ENCODE measurements at places on chromosomes 4 and X.

DNA sequence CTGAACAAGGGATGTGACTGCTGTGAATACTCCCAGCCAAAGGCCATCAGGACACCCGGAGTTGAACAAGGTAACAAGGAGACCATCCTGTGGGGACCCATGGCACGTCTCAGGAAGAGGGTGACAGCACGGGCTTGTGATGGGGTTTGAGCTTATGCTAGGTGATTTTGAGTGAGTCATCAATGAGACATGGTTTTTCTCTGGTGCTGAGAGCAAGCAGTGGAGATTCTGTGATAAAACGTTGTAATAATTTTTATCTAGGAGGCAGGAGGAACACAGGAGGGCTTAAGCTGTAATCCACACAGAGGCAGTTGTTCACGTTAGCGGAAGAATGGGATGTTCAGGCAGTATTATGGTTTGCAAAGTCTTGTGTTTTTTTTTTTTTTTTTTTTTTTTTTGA lies 36.0 kb downstream of the TRIML1 start:
- DNase-seq = no peak

DNA sequence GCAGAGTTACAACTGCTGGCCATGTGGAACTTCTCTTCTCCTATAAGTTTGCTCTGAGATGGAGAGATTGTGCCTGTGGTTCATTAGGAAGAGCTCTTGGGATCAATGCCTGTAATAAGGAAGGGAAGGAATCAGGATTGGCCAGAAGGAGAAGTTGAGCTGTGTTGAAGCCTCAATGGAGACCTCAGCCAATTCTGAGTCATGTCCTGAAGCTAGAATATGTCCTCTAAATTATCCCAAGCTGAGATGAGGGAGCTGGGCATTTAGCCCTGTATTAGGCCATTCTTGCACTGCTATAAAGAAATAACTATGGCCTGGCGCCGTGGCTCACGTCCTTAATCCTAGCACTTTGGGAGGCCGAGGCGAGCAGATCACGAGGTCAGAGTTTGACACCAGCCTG lies 85.4 kb upstream of the DHX15 start:
- no peak for DNase-seq

GRCh38 chr4:41632481-41633073 lies 94.6 kb downstream of the LIMCH1 start:
- DNase-seq = no peak

DNA sequence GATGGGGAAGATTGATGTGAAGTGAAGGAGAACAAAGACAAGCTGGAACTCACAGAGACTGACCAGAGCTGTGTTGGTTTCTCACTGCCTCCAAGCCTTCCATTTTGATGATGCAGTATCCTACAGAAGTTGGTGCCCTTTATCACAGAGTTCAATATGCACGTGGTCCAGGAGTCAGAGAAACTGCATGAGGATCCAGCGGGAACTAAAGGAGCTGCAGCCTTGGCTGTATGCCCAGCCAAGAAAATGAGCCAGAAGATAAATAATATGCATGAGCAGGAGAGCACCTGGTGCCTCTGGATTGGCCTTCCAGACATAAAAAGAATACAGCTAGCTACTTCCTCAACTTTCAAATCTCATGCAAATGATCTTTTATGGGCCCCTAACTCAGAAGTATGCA lies 44.3 kb upstream of the DCLK2 start:
- no peak for DNase-seq

DNA sequence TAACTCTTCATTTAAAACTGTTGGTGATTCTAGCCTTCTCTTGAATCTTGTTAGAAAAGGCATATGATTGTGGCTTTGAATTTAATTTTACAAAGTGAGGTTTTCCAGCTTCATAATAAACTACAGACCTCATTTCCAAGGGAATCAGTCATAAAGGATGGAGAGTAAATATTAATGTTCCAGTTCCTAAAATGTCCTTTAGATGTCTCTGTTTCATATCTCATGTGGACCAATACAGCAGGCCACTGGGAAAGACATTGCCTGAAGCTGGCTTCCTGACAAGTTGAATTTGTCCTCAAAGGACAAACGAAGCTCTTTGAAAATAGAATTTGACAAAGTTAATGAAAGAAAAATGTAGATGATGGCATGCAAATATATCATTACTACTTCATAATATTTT lies 125.4 kb downstream of the ZNF330 start:
- no peak for DNase-seq

- DNase-seq = no peak
Measured at GRCh38 chr4:88108747-88109122, 49.7 kb downstream of the ABCG2 start.

DNA sequence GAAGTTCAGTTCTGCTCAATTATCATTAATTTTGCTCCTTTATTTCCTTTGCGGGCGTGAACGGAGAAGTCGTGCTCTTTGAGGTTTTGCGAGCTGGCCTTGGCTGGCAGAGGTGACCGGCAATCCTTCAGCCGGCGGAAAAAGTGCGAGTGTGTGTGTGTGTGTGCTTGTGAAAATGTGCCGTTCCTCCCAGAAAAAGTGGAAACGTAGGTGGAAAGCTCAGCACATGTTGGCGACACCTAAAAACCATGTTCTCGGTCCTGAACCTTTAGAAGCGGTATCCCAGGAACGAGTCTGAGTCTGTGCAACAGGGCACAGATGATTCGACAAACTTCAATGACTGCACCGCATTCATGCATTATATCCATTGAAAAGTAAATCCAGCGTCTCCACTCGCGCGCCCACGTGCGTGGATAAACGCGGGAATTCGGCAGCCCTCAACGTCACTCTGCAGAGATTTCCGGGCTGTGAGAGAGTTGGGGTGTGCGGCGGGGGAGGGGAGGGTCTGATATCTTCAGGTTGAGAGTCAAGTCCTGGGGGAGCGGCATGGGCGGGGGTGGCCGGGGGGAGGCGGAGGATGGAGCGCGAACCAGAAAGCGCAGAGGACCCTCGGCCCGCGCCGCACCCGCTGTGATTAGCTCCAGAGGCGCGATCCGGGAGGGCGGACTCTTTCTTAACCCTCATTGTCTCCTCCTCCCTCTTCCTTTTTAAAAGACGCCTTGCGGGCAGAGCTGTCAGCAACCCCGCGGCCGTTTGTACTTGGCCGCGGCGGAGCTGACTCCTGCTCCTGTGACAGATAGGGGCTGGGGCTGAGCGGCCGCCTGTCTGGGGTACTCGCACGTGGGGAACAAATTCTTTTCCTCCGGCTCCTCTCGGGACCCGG lies at the start of gene SHISA3:
TSS of gene SHISA3 (plus strand) at position 737 of the 883 bp plus-strand sequence. CDS start 569 bp downstream, outside the sequence.
- DNase-seq = no peak

GRCh38 chr4:31054295-31054694 lies 334.1 kb downstream of the PCDH7 start:
- no peak for DNase-seq

- no peak for DNase-seq
Measured at GRCh38 chr4:114093221-114093715, 113.8 kb upstream of the ARSJ start.

DNA sequence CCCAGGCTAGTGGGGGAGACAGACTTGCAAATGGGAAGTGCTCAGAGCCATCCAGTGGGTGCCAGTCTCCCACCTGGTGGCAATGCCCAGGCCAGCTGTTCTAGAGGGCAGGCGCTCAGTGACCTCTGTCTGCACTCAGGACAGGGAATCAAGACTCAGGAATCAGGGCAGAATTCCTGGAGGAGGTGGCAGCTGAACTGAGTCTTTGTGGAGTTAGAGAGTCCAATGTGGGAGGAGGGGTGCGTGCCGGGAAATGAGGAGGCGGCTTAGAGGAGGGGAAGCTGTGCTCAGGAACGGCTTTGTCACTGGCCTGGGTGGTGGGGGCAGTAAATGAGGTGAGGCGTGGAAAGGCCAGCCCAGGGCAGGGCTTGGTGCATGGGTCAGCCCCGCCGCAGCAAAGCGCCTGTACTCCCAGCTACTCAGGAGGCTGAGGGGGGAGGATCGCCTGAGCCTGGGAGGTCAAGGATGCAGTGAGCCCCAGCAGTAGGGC lies 31.3 kb upstream of the SORCS2 start:
- DNase-seq = no peak

DNA sequence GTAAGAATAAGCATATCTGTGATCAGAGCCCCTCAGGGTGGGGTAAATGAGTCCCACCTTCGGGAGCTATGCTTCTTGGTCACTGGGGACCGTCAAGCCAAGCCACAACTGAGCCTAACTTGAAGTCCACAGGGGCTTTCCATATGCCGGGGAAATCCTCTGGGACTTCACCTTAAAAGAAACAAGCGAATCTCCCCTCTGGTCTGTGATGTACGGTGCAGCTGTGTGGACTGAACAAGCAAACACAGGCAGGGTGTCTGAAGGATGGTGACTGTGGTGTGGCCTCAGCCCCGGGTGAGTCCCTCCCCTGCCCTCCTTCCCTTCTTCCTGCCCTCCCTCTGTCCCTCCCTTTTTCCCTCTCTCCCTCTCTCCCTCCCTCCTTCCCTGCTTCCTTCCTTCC lies 29.7 kb upstream of the PPP2R2C start:
- DNase-seq = no peak

DNA sequence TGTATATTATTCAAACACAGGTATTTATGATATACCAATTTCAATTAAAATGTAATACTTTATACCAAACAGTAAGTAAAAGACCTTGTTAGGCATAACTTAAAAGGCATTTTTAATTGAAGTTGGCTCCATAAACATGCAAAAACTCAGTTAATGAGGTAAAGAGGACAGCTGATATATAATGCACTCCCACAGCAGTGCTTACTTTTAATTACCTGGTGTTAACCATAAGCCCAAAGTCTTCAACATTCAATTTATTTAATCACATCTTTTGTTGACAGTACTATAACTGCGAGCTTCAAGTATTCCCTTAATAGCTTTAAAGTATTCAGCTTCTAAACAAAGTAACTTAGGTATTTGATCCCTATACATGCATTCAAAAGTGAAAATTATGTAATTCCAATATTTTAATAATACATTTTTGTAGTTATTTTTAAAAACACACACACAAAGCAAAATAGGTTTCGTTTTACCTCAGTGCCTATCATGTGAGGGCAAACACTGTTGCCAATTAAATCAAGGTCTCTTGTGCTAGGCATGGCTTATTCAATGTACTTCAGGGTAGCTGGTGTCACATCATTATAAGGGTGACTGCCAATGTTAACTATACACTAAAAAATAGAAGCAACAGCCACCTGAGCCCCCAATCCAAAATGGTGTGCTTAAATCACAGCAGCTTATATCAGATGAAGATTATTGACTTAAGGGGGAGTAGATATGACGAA lies 197.1 kb downstream of the LRBA start:
- no peak for DNase-seq

DNA sequence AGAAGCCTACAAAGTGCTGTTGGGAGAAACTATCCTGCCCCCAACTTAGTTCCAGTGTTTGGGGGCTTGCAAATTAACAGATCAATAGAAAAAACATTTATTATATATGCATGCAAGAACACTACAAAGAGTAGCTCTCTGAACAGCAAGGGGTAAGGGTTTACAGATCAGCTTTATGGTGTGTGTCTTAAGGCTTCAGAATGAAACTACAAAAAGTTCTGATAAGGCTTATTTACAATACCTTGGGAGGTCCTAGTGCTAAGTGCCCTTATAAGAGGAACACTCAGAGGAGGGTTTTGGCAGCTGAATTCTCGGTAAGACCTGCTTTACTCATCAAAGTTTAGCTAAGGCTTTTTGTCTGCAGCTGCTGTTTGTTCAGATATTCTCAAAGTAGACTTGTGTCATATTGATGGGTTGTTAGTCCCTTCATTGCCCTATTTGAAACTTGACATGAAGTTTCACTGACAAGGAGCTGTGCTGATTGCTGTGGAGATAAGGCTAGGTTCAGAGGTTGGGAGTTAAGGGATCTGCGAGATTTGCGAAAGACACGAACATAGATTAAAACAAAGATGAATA lies 7.7 kb downstream of the ERVMER34-1 start:
- DNase-seq = no peak

DNA sequence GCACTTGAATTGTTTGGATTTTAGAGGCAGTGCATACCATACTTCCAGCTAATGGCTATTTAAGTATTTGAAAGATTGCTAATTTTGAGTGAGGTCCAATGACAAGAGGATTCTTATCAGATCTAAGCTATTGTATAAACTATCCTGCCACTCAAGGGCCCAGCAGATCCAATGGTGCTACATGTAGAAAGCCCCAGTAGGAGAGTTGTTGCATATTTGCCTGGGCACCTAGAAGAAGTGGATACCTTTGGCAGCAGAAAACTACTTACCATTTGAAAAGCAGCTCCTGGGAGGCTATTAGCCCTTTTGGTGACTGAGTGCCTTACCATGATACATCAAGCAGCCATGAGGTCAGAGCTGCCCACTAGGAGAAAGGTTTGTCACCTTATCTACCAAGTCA lies 447.3 kb downstream of the C4orf33 start:
- DNase-seq = no peak

DNA sequence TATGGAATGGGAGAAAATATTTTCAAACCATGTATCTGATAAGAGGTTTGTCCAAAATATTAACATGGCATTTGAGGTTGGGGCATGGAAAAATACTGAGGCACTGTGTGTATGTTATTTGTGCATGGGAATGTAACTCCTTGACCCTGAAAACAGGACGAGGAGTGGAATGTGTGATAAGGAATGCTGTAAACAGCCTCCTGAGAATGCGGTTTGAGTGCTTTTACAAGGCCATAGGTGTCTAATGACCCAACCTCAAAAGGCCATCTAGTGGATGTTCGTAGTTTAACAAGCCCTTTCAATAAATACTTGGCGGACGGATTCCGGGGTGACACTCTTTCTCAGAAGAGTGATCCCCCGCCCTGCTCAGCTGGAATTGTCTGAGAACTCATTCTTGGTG lies 162.9 kb upstream of the USP9X start:
- no peak for DNase-seq

GRCh38 chr4:139824882-139825522 lies 159.4 kb downstream of the MGST2 start:
- no peak for DNase-seq

DNA sequence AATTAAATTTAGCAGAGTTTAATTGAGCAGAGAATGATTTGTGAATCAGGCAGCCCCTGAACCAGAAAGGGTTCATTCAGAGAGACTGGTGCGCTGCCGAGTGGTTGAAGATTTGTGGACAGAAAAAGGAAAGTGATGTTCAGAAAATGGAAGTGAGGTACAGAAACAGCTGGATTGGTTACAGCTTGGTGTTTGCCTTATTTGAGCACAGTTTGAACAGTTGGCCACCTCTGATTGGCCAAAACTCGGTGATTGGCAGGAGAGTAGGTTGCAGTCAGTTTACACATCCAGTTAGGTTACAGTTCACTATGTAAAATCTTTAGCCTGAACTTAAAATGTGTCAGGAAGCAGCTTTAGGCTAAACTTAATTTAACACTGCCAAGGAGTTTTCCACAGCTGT lies 14.9 kb downstream of the MID1IP1 start:
- DNase-seq = no peak

All from activated CD8-positive, alpha-beta memory T cell treated with anti-CD3 and anti-CD28 coated beads for 1 hour (primary cell).